GM13977 (cell line): ENCODE measurements at places on chromosomes 1 and 21.

- DNase-seq, result peak; percentile 72
These were observed 70.3 kb downstream of the PIK3CD start for GRCh38 chr1:9721606-9722377.

- DNase-seq, result no peak
These were observed 67.5 kb downstream of the AK5 start for GRCh38 chr1:77349275-77349674.

DNA sequence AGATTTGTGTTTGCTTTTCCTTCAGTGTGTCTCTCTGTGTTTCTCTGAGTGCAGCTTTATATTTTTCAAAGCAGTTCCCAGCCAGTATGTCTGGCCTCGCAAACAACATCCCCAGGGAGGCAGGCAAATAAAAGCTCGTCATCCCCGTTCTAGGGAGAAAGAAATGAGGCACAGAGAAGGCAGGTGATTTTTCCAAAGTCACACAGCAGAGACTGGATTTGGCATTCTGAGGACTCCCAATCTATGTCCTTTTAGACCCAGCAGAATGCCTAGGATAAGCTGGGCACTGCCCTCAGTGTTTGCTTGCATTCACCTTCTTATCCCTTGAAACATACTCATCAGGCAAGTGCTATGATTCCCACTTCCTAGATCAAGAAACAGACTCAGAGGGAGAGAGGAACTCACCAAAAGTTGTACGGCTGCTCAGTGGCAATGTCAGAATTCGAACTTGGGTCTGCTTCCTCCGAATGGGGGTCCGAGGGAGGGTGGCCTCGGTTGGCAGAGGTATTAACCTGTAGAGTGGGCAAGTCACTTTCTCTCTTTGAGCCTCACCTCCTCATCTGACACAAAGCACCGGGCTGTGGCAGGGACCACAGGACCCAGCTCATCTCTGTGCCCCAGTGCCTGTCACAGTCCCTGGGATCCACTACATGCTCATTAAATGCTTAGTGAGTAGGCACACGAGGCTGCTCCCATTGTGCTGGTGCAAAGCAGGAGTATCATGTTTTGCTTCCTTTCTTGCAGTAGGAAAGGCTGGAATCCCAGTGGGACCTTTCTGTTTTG is 4.2 kb downstream of the RAP1GAP start:
- no peak for DNase-seq

DNA sequence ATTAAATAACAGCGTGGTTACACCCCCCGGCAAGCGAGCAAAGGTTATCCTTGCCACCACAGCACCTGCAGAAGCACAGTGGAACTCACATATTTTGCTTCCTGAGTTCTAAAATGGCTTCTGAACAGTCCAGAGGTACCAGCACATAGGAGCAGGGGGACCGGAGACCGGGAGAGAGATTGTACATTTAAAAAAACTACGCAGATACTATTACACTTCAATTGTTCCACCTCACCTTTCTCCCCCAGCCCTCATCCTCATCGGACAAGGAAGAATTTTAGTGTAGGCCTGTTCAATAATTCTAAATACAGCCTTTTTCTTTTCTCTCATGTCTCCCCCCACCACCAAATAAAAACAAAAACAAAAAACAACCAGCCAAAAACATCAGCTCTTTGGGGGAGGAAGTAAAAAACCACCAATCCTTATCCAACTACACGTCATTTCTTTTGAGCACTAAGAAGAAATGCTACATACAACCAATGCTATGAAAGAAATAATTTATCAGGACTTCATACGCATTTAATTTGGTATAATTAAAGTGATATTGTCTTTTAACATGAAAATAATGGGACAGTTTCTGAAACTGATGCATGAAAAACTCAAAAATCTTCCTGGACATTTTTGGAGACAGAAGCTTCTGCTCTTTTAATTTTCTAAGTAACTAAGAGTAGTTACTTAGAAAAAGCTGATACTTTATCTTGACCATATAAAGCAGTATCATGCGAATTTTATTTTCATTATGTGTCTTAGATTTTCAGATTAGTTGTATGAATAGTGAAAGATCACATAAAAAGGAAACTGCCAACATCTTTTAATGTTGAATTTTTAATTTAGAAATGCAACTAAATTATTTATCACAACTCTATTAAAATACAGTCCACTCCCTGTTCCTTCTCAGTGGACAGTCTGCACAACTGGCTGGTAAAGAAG is 9.1 kb downstream of the CDKN2C start:
- DNase-seq, result no peak

DNA sequence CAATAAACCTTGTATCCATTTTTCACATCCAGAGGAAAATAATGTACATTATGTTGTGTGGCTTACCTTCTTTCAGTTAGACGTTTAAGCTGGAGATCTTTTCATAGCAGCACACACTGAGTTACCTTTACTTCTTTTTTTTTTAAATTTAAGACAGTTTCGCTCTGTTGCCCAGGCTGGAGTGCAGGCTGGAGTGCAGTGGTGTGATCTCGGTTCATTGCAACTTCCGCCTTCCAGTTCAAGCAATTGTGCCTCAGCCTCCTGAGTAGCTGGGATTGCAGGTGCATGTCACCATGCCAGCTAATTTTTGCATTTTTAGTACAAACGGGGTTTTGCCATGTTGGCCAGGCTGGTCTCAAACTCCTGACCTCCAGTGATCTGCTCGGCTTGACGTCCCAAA is 7.4 kb upstream of the CAMTA1 start:
- DNase-seq, result no peak

- no peak for DNase-seq
These were observed 11.6 kb downstream of the SDCCAG8 start for GRCh38 chr1:243267471-243267880.

DNA sequence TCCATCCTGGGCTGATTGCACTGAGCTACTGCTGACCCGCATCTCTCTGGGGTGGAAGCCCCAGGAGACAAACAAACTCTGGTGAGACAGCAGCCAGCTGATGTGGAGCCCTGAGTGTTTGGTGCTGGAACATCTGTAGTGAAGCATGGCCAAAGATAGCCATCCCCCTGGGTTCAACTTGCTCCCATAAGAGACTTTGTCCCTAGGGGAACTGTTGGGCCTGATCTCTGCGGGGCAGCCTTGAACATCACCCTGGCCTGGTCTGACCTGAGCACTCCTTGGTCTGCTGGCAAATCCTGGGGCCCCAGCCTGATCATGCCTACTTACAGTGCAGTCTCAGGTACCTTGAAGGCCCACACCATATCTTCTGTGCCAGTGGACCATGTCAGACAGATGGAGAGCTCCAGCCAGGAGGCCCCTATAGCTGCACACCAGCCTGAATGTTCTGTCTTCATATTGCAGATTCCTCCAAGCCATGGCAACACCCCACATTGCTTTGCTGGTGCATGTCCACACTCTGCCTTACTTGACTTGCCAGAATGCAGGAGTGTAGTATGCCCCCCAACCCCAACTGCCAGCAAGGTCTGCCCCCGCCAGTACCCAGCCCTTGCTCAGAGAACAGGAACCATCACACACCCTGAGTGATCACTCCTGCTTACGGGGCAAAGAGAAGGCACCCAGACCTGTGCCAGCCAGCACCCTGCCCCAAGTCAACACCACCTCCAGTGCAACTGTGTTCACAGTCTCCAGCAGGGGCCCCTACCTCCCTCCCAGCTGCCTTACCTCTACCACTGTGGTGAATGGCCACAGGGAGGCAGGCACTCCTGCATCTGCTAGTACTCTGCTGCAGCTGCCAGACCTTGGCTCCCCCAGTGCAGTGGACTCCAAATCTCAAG is 690.5 kb upstream of the NR5A2 start:
- no peak for DNase-seq

DNA sequence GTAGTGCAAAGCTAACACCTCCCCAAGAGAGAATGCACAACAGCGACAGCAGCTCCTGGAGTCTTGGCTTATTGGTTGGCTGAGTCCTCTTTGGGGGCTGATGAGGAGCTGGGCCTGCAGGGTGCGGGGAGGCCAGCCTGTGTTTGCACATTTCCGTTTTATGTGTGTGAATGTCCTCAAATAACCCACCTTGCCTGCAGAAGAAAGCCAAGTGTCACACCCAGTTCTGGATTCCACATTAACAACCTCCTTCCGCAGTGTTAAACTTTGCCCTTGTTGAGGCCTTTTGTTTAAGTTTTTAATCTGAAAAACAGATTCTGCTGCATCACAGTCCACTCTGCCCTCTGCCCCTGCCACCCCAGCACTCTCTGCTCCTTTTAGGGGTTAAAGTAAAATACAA is 274.5 kb downstream of the TM2D1 start:
- DNase-seq, result no peak

GRCh38 chr1:33982419-33982818 is 118.5 kb downstream of the HMGB4 start:
- DNase-seq, result no peak

- DNase-seq, result no peak
These were observed 123.5 kb downstream of the CRB1 start for GRCh38 chr1:197391303-197392226.

- DNase-seq, result no peak
These were observed 39.2 kb downstream of the HLX start for GRCh38 chr1:220918285-220918951.
